ENCODE measurements at places on chromosomes 1 and 21.

- DNase-seq: no peak
These were observed 625 bp upstream of the DARS2 start for GRCh38 chr1:173823781-173824314.

DNA sequence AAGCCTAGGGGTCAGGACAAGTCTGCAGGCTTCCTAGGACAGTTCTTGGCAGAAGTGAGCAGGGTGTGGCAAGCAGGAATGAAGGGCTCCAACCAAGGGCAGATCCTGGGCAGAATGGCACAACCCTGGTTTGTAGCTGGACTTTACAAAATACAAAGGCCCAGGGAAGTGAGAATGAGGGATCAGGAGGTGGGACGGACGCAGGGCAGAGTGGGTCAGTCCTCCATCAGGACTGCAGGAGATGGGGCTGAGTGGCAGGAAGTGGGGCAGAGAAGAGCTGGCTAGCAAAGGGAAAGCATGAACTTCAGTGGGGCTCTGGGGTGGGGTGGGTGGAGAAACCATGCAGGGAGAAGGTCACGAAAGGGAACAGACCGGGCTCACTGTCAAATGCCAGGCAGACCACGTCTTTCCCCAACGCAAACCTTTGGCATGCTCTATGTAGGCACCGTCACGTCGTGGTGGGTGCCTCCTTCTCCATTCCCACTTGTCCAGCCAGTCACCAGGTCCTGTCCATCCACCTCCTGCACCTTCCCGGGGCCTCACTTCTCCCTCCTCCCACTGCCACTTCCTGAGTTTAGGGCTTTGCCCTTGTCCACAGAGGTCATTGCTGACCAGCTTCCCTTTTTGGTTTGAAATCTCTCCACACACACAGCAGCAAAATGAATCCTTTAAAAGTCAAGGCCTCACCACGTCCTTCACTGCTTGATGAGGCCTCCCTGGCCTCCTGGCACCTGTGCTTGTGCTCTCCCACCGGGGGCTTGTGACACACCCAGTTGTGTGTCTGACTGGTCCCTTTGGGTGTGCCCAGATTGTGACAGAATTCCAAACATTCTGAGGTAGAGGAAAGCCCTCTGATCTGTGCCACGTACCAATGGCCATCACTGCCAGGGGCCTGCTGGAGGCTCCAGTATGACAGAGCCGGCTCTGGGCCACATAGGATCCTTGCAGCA is 8.7 kb upstream of the CLDN19 start:
- no peak for DNase-seq

- no peak for DNase-seq
These were observed 152.8 kb downstream of the PPP1R12B start for GRCh38 chr1:202501281-202501680.

GRCh38 chr1:30881319-30882181 is 27.0 kb downstream of the SDC3 start:
- no peak for DNase-seq

- no peak for DNase-seq
These were observed 225.8 kb upstream of the PROX1 start for GRCh38 chr1:213761845-213762407.

DNA sequence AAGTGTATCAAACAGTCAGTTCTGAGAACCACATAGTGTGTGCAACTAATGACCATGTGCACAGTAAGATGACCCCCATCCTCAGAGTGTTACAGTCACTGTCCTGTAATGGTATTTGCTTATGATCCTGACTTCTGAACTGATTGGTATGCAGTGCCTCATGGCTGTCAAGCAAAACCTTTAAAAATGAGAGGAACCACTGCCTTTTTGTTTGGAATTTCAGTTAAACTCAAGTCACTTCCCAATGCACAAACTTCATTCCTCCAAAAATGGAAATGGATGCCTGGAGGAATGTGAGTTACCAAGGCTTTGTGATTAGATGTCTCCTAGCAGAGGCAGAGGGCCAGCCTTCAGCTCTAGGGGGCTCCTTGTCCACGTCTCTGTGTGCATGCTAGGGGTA is 10.5 kb downstream of the C1orf198 start:
- DNase-seq: no peak

DNA sequence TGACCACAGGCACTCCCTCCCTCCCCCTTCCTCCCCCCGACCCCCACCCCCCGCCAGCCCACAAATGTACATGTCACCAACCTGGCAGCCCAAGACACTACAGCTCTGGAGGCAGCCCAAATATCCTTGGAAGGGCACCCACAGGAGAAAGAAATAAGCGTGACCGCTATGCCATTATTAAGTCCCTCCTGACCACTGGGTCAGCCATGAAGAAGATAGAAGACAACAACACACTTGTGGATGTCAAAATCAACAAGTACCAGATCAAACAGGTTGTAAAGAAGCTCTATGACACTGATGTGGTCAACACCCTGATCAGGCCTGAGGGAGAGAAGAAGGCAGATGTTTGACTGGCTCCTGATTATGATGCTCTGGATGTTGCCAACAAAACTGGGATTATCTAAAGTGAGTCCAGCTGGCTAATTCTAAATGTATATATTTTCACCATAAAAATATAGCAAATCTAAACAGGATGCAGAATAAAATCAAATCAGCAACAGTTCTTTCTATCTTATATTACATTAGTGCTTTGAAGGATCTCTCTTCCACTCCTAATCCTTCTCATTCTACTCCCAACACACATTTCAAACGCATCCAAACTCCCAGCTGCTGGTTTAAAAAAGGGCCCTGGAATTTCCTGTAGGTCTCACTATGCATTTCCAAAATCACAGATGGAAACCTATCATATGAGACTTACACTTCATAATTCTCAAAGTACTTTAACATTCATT is 77.4 kb upstream of the SLFNL1 start:
- DNase-seq: no peak

GRCh38 chr1:165616987-165617546 is 14.0 kb upstream of the MGST3 start:
- no peak for DNase-seq

GRCh38 chr1:20662110-20662475 is 924 bp upstream of the DDOST start:
- no peak for DNase-seq

DNA sequence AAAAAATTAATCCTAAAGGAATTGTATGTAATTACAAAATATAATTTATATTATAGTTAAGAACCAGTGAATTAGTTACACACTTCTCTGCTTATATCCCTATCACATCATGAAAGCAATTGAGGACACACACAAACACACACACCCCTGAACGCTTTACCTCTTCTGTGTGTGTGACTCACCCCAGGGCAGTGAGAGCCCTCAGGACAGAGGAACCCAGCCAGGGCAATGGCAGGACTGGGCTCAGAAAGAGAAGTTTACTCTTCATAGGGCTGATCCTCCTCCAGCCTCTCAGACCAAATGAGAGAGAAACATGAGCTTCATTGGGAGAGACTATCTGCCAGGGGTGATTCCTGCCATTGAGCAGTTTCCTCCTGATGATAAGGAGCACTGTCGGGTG is 38.1 kb downstream of the SLC44A3 start:
- no peak for DNase-seq

- no peak for DNase-seq
These were observed 3.0 kb downstream of the RWDD3 start for GRCh38 chr1:95236784-95237575.

DNA sequence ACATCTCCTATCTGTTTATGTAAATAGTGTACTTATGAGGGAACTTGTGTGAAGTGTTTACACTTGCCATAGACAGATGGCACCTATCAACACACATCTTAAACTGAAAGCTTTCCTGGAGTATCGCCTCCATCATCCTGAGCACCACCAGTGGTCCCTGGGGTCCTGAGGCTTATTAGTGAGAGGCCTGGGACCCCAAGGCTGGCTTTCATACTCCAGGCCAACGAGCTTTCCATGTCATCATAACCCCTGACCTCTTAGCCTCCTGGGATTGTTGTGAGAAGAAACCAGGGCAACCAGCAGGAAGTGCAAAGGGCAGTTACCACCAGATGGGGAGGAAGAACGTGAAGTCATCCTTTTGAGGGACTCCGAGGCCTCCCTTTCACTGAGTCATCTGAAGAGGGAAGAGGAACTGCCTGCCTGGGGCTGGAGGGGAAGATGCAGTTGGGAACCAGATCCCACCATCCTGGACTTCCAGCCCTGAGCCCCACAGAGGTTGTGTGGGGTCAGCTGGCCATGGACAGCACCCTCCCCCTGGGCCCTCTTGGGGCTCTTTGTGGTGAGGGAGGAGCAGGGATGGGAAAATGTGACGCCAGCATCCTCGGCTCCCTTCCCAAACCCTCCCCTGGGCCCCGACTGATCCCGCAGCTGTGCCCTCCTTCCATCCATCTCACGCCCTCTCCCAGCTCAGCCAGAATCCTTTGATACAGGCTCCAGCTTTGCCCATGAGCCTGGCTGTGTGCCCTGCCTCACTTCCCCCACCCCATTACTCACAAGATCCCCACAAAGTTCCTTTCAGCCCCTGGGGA is 5.8 kb downstream of the INKA2 start:
- no peak for DNase-seq

GRCh38 chr1:14653461-14653960 is 55.0 kb downstream of the KAZN start:
- DNase-seq: no peak

- no peak for DNase-seq
These were observed 387.8 kb upstream of the LYPLAL1 start for GRCh38 chr1:218785928-218786327.

- DNase-seq: peak; percentile 12
These were observed 244.5 kb downstream of the NEGR1 start for GRCh38 chr1:72037745-72038343.

DNA sequence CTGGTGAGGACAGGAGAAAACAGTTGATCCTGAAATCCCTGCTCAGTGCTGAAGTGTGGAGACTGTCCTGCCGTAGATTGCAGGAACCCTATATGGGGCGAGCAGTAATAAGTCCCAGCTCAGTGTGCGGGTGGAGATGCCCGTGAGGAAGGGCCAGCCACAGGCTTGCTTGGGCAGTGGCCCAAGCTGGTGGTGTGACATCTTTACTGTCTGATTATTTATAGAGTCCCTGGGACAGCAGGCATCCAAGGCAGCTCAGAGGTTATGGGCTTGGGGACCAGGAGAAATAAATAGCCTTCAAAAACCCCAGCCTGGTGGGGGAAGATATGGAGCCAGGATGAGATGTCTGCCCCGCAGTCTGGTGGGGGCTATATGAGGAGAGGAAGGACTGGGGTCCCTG is 170.7 kb upstream of the POU3F1 start:
- DNase-seq: no peak

DNA sequence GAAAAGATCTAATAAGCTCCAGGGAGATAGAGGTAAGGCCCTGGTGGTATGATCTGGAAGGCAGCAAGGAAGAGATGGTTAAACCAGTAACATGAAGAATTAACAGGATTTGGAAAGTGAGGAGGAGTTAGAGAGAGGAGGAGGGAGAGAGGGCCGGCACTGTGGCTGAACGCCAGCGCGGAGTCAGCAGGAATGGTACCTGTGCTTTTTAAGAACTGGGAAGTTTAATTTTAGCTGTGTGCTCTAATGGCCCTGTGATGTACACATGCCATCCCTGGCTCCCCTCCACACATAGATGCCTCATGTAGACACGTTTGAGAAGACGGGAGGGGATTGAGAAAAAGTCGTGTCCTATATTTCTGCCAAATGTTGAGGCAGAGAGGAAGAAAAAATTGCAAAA is 13.8 kb upstream of the AVPR1B start:
- DNase-seq: no peak

- DNase-seq: no peak
These were observed 41.5 kb downstream of the GALNT2 start for GRCh38 chr1:230108580-230108979.

DNA sequence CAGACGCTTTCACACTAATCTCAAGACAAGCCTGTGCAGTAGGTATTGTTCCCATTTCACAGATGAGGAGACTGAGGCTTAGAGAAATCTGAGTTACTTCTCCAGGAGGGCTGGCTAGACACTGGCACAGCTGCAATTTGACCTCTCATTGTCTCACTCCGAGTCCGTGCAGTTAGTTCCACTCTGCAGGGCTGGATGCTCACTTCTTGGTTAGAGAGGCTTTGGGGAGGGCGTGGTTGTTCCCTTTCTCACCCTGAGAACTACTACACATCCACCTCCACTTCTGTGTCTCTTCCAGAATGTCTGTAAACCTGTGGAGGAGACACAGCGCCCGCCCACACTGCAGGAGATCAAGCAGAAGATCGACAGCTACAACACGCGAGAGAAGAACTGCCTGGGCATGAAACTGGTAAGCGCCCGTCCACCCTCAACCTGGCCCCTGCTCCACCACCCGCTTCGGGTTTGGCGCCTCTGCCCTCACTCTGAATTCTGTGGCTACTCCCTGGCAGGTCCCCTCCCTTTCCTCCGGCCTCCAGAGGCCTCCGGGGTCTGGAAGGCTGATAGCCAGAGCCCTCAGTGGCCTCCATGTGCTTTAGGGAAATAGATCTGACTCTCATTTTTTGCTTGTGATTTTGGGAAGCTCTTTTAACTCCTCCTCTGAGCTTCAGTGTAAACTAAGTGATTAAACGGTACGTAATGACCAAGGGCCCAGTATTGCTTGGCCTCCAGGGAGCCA is 29.1 kb downstream of the EIF2D start:
- DNase-seq: no peak

GRCh38 chr1:175536369-175536768 is 207.0 kb downstream of the TNR start:
- DNase-seq: no peak

- no peak for DNase-seq
These were observed 26.3 kb upstream of the DISP1 start for GRCh38 chr1:222788402-222789156.

DNA sequence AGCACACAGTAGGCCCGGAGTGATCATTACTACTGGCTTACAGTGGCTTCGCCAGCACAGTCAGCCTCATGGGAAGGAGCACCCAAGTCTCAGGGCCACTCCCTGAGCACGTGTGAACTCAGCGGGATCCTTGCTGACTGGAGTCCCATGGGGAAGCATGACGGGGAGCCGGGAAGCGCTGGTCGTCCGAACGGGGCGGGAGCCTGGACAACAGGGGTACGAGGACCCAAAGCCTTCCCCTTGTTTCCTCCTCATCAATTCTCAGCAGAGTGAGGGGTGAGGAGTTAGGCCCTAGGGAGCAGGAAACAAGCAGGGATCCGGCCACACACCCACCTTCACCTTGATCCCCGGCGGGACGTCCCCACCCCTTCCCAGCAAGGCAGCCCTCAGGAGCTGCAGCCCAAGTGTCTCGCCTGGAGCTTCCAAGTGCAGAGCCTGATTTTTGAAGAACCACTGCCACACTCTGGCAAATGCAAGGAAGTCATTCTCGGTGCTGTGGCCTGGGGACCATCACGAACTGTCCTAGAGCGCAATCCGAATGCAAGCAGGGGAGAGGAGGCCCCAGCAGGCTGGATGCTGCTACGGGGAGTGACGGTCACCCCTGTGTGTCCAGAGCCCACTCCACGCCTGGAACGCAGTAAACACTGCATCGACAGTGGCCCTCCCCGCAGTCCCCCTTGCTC is 35.5 kb downstream of the TOMM20 start:
- DNase-seq: no peak

Data from left renal pelvis (tissue), 4 donors.